ENCODE measurements at places on chromosomes 6 and 20.

DNA sequence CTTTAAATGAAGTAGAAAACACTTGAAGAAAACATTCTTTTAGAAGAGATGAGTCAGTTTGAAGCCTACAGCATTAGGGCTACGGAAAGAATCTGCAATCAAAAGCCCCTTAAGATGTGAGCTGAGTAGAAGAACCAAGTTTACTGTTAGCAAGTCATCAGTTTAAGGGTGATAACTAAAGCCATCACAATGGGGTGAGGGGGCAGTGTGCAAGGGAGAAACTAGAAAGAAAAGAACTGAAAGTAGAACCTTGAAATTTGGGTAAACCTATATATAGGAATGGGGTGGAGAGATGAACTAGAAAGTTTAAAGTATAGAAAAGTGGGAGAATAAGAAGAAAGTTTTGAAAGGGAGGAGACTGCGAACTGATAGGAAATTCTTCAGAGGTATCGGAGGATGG lies 212.9 kb downstream of the COL19A1 start:
- DNase-seq: no peak

- DNase-seq: no peak
These were observed 81.6 kb downstream of the PSMB1 start for GRCh38 chr6:170471491-170471890.

- peak; percentile 23 for DNase-seq
These were observed 29.4 kb upstream of the ZBP1 start for GRCh38 chr20:57649617-57650015.

DNA sequence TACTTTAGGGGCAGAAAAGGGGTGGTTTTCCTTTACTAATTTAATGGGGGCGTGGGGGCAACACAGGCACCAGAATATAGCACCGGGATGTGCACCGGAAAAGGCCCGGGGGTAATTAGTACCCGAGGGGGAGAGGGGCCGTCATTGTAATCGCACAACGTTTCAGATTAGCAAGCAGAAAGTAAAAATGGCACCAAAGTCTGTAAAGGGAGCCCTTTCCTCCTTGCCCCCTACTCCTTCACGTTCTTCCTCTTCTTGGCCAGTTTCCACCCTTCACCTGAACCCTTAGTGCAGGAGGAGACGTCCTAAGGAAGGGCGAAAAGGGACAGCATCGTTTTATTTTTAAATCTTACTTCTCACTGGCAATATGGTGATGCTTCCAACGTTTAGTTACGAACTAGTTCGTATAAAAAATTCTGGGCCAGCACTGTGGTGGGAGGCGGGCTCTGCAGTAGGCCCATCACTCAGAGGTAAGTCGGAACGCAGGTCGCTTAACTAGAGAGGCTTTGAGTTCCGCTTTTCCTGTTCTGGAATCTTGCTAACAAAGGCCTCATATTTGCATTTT lies 742 bp upstream of the CEP85L start:
- DNase-seq: peak; percentile 11

DNA sequence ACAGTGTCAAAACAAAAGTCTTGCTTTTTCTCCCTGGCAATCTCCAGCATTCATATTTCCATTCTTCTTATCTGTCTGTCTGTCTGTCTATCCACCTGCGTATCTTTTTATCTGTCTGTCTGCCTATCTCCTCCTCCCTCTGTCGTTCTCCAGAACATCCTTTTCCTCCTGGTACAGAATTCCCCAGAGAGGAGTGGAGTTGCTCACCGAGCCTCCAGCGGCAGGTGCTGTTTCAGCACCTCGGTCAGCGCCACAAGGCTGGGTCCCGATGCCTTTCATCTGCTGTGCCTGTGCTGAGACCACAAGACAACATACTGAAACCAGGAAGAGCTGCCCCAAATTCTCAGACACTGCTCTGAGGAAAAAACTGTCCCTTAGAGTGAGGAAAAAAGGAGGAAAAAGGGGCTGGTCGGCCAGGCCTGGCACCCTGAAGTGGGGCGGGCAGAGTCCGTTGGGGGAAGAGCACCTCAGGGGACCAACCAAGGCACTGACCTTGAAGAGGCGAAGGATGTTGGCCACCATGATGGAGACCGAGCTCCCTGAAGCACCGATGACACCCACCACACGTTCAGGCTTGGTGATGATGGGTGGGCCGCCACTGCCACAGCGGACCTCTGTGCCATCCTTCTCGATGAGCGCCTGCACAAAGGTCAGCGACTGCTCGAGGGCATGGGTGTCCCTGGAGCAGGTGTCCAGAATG lies 13.3 kb downstream of the GRM4 start:
- DNase-seq: no peak

Data from CD4-positive, alpha-beta T cell (primary cell).